Activated effector memory CD4-positive, alpha-beta T cell treated with anti-CD3 and anti-CD28 coated beads, Interleukin-2, amount 50 U/mL, for 16 hours (primary cell): ENCODE measurements at places on chromosomes 16 and 17.
A peak's percentile ranks its signal among the peaks of the same experiment; 100 is the strongest.

- no peak for DNase-seq
These were observed 56.6 kb downstream of the COTL1 start for GRCh38 chr16:84561291-84561690.

GRCh38 chr17:36629970-36630502 lies 28.7 kb downstream of the MRM1 start:
- DNase-seq, result no peak

GRCh38 chr17:55416470-55417052 lies 5.1 kb downstream of the MMD start:
- DNase-seq, result no peak

- no peak for DNase-seq
These were observed 42.3 kb upstream of the ZNF750 start for GRCh38 chr17:82881900-82882714.

DNA sequence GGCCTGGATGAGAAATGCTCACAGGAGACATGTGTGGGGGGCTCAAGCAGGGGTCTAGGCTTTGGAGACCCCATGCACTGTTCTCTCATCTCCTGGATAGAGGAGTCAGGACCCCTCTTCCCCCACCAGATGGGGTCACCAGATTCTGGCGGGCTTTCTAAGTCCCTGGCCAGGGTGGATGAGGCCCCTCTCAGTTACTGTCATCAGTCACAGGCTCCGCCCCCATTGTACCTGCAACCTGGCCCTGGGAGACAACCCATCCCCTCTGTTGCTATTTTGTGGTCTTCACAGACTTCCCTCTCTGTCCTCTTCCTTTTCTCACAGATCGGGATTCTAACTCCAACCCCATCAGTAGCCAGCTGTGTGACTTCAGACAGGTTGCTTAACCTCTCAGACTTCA lies 33.5 kb upstream of the NDRG4 start:
- no peak for DNase-seq

- DNase-seq, result no peak
These were observed 239.5 kb upstream of the IRX3 start for GRCh38 chr16:54526087-54526486.

- no peak for DNase-seq
These were observed 261.9 kb upstream of the FOXF1 start for GRCh38 chr16:86248310-86248905.

GRCh38 chr16:15043344-15043743 lies 12.5 kb downstream of the NTAN1 start:
- no peak for DNase-seq

DNA sequence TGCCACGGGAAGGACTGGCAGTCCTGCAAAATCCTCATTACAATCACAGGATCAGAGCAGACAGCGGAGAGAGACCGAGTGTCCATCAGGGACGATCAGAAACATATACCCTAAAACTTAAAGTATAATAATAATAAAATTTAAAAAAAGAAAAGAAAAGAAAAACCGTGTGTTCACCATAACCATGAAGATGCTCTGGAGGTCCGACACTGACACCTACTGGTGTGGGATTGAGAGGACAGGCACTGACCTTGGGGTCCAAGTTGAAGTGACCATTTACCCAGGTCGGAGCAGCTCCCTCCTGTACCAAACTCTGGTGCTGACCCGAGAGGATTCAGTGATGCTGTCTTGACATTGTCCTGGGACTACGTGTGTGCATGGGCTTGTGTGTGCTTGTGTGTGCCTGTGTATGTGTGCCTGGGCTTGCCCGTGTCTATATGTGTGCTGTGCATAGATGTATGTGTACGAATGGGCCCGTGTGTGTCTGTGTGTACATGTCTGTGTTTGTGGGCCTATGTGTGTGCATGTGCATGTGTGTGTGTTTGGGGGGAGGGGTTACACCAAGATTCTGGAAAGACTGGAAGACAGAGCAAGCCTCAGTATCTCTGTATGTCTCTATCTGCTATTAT lies 10.0 kb upstream of the CD300LD start:
- DNase-seq, result no peak

GRCh38 chr16:83354015-83354414 lies 453.8 kb upstream of the HSBP1 start:
- no peak for DNase-seq

- DNase-seq, result peak; percentile 84
These were observed 33.7 kb upstream of the KDM8 start for GRCh38 chr16:27169511-27170071.

- DNase-seq, result peak; percentile 82
These were observed at the start of gene LITAF for GRCh38 chr16:11586856-11587642. TSS of gene LITAF (minus strand) at chr16:11586919. CDS start at chr16:11556730, 30,189 bp downstream.

DNA sequence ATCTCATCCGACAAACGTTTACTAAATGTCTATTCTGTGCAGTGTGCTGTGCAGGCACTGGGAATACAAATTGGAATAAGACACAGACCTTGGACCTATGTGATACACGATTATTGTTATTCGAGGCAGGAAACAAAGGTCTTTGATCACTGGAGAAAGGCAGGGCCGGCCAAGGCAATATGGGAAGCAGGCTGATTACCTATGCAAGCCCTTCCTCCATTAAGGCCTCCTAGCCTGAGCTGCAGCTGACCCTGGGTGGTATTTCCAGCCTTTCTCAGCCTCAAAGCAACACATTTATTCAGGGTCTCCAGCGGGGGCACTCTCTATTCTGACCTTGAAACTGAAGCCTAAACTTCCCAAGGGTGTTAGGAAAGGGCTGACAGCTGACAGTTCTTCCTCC lies 13.4 kb downstream of the ST6GALNAC1 start:
- DNase-seq, result no peak

- no peak for DNase-seq
These were observed 7.0 kb downstream of the KSR1 start for GRCh38 chr17:27463235-27463677.

GRCh38 chr17:74807925-74808324 lies 31.8 kb upstream of the NAT9 start:
- DNase-seq, result no peak

DNA sequence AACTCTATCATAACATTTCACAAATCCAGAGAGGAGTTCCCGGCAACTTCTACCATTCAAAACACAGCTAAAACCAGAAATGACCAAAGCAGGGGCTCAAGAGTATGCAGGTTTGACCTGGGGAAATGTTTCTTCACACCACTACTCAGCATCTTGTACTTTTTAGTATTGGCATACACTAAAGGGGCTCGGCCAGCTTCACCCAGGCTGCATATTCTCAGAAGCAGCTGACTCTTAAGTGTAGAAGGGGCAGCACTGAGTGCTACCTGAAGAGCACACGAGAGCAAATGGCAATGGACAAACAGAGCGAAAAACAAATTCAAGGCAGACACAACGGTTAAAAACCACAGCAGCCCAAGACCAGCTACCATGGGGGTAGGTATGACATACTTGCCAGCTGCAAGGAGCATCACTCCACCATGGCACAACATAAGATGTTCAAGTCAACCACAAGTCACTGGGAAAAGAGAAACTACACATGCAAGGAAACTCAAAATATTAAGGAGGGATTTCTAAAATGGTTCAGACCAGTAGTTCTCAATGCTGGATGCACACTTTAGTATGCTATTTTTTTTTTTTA lies 34.4 kb downstream of the N4BP1 start:
- DNase-seq, result no peak

DNA sequence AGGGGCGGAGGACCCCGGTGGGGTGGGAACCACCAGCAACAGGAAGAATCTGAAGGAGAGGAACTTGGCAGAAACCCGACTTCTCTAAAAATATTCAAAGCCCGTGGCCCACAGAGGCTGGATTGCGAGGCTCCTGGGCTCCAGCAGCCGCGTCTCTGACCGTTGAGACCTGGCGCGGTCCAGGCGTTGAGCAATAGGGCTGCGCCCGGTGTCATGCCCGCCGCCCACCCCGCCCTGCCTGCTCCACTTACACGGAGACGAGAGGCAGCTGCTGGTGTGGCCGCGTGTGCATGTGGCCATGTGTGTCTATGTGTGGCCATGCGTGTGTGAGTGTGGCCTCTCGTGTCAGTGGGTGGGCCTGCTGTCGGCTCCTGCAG lies 83.6 kb downstream of the IRF8 start:
- no peak for DNase-seq

DNA sequence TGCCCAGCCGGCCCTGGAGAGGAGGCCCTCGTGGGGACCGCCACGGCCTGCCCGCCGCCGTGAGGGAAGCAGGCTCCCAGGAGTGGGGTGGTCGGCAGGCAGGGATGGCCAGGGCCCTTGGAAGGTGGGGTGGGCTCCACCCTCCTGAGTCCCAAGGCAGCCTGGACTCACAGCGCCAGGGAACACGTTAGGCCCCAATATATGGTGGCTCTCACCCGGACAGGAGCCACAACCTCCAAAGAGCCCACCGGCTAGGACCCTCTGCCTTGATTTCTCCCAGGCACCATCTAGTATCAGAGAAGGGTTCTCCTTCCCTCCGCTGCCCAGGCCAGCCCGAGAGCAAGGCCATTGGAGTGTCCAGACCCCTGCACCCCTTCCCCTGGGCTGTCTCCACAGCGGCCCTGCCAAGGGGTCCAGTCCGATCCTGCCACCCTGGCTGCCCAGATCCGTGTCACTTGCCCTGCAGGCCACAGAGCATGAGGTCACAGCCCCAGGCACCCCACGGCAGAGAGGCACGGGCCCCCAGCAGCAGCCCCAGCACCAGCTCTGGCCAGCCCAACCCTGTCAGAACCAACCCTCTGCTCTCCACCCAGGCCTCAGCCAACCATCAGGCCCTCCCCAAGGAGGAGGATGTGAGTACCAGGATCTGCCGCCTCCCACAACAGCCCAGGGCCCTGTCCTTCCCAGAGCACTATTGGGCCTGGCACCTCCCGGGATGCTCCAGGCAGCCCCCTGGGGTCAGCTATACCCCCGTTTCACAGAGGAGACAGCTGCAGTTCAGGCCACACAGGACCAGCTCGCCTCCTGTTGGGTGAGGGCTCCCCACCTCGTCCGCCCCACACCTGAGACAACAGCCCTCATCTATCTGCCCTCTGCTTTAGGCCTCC lies 1.1 kb upstream of the AXIN1 start:
- DNase-seq, result no peak

GRCh38 chr16:68644296-68644695 lies 814 bp upstream of the CDH3 start:
- no peak for DNase-seq

DNA sequence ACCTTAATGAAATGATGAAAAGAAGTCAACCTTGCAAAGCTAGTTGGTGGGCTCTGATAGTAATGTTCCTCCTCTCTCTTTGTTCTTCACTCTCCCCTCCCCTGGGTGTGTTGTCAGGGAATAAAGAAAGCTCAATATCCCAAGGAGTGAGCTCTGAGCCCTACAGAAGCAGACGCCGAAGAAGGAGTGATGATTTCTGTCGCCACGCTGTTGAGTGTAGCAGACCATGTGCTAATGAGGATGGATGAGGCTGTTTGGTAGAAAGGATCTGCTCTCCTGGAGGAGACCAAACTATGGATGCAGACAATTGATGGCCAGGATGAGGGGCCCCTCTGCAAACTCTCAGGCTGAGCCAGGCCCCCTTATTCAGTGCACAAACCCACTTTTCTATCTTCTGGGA lies 140.0 kb upstream of the DNAH9 start:
- DNase-seq, result no peak

- no peak for DNase-seq
These were observed 6.2 kb downstream of the EFNB3 start for GRCh38 chr17:7711051-7711755.

DNA sequence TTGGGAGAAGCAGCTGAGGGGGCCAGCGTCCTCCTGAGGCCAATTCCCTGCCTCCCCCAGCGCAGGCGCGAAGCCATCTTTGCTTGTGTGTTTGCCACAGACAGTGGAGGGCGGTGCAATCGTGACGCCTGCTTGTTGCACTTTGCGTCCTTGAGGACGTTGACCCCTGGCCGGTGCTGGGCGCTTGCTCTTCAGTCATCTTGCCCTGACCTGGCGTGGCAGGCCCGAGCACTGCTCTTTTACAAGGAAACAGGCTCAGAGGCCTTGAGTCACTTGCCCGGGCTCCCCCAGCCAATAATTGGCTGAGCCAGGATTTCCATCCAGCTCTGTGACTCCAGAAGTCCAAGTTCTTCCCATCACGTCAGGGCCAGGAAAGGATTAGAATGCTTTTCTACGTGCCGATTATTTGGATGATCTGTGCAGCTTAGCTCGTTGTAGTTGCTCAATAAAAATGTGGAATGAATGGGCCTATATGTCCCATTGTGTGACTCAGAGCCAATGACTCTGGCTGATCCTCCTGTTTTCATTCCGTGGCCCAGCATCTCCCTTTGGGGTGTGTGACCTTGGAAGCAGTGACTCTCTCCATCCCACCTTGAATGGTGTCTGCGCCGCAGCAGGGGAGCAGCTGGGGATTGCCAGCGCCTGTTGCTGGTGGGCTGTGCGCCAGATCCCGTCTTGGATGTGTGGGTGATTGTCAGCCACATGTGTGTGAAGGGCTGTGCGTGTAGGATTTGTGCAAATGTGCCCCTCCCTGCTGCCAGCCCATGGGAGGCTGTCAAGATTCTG lies 214.1 kb downstream of the SEC14L1 start:
- DNase-seq, result peak; percentile 62

- DNase-seq, result no peak
These were observed 60.5 kb upstream of the PLCG2 start for GRCh38 chr16:81718637-81719036.

DNA sequence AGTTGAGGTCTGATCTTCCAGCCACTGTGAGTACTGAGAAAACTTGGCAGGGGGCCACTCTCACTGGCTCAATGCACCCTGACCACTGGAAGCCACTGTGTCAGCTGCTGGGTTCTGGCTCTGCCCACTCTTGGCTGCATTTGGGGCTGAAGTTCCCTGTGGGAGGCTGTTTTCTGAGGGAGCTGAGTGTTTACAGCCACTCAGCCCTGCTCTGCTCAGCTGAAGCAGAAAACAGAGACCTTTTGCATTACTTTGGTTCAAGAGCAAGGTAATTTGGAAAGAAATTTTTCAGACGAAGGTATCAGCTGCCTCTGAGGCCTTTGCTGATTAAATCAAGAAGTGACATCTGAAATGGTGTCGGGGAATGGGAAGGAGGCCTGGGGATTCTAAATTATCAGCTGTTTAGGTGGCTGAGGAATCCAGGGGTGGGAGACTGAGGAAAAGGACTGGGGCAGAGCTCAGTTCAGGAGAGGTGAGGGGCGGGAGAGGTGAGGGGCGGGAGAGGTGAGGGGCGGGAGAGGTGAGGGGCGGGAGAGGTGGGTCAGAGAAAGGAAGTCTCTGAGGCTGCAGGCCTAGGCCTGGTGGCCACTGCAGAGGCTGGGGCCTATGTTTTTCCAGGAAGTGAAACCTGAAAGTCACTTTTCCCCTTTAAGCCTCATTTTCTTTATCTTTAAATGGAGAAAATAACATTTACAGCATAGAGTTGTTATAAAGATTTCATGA lies at the start of gene ACSM5:
Gene ACSM5 (plus strand): TSS at position 137 of the 723 bp plus-strand sequence. CDS start 1,951 bp downstream, outside the sequence.
- no peak for DNase-seq

- DNase-seq, result no peak
These were observed 222.7 kb downstream of the HS3ST4 start for GRCh38 chr16:25914357-25914962.
